ENCODE measurements at places on chromosomes 4 and X. TPM values are rescaled to one million over a fixed set of nuclear protein-coding genes. Genes with fewer than 3 reads are reported as not detected.

Gene ADGRA3
- 1.3 TPM for total RNA-seq

Gene SLC10A7
- total RNA-seq = 15.7 TPM

Gene RNF150
- 0.38 TPM for total RNA-seq

Gene SPANXC
- total RNA-seq = not detected

Gene GAGE13
- total RNA-seq = not detected

Gene PNMA6F
- not detected for total RNA-seq

Gene GPC3
- total RNA-seq = not detected

Gene HSFX3
- total RNA-seq = not detected

Gene SLC38A5
- 21.2 TPM for total RNA-seq

Gene REELD1
- not detected for total RNA-seq

Gene AVPR2
- total RNA-seq = 1.4 TPM

Gene HTR2C
- not detected for total RNA-seq

Gene TRAM1L1
- total RNA-seq = 1.4 TPM

Gene RAP2C
- 12.7 TPM for total RNA-seq

Gene PCDH7
- under 0.01 TPM for total RNA-seq

Gene CCSER1
- 1.1 TPM for total RNA-seq

Gene SCD5
- 23.5 TPM for total RNA-seq

Gene CXXC4
- total RNA-seq = under 0.01 TPM

Gene PITX2
- 0.16 TPM for total RNA-seq

Gene PDZD4
- total RNA-seq = not detected

All from bladder microvascular endothelial cell (primary cell).